ENCODE measurements at places on chromosomes 3 and 15.

GRCh38 chr3:175743733-175744400, 884.7 kb downstream of the NAALADL2 start:
- DNase-seq = no peak

- no peak for DNase-seq
Observed at GRCh38 chr15:67198157-67198754, 56.2 kb downstream of the AAGAB start.

DNA sequence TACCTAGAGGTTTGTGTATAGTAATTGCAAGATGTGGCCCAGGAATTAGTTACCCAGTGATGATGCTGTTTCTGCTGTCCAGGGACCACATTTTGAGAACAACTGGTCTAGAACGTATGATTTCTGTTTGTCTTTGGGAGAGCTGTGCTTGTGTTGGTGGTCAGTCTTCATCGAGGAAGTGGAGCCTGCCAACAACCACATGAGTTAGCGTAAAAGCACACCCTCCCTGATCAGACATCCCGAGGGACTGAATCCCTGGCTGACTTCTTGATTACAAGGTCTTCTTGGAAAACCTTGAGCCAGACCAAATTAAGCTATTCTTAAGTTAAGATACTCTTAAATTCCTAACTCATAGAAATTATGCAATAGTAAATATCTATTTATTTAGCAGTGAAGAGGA, 81.7 kb upstream of the ZPLD1 start:
- no peak for DNase-seq

DNA sequence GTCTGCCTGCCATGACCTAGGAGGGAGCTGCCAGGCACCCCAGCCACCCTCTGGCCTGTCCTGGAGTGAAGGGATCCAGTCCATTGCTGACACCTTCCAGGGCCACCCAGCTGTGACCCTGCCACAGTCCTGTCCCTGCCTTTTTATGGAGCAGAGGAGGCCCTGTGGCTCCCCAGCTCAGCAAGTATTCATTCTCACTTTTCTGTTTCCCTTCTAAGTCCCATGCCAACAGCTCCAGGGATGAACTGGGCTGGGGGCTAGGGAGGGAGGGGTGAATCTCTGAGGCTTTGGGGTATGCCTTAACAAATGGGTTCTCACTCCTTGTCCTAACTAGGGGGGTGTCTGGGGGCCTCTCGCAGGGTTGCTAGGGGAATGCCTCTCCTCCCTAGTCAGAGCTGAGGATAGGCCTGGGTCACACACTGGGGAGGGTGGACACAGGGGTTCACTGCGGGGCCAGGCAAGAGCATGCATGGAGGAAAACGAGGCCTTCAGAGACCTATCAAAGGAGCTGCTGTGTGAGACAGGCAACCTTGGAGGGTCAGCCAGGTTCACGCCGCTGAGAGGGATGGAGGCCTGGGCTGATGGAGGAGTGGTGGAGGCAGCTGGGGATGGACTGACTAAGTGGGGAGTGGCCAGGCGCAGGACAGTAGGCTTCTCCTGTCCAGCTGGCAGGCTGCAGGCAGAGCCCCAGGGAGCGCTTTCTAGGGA, 31.8 kb downstream of the EPHB3 start:
- DNase-seq = no peak

DNA sequence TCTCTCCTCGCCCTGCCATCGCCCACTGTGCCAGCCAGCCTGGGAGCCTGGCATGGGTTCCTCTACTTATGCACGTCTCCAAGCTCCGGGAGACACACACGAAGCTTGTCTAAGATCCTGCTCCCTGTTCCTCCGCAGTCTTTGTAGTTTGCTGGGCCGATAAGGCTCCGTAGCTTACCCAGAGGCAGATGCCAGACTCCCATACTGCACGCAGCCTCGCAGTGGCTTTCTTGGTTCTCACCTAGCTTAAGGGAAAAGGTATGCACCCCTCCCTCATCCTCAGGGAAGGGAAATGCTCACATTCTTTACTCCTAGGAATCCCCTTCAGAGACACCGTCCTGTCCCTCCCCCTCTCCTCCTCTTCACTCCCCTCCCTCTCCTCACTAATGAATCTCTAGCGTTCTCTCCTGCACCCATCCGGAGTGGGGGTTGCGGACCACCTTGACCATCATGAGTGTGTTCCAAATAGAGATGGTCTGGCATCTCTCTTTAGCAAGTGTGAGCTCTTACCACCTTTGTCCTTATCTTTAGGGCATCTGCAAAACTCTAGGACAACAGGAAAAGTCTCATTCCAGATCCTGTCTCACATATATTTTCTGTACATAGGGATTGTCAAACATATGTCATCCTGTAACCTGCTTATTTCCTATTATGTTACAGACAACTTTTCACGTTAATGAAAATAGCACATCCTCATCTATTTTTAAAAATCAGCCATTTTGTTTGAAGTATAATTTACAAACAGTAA, 56.5 kb downstream of the TMEM266 start:
- DNase-seq = no peak

DNA sequence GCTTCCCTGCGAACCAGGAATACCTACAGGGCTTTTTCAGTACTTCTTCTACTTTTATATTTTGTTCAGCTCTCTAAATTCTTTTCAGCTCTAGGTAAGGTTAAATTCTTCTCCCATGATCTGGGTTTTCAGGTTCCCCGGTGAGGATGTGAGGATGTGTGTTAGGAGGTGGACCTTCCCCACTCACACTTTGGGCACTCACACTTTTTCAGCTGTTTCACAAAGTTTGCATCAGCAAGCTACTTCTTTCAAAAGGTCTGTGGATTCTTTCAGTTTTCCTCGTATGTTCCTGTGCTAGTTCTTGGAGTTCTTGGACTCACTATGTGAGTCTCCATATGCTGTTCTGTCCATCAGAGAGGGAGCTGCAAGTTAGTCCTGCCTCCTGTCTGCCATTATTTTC, 13.9 kb upstream of the OR5K2 start:
- DNase-seq = no peak

GRCh38 chr3:150218236-150218635, 189.9 kb upstream of the TSC22D2 start:
- no peak for DNase-seq

GRCh38 chr15:84788500-84788899, 28.7 kb upstream of the ALPK3 start:
- no peak for DNase-seq

- no peak for DNase-seq
Observed at GRCh38 chr3:31008994-31009393, 114.5 kb upstream of the GADL1 start.

- no peak for DNase-seq
Observed at GRCh38 chr15:59420986-59421618, 16.9 kb upstream of the FAM81A start.

DNA sequence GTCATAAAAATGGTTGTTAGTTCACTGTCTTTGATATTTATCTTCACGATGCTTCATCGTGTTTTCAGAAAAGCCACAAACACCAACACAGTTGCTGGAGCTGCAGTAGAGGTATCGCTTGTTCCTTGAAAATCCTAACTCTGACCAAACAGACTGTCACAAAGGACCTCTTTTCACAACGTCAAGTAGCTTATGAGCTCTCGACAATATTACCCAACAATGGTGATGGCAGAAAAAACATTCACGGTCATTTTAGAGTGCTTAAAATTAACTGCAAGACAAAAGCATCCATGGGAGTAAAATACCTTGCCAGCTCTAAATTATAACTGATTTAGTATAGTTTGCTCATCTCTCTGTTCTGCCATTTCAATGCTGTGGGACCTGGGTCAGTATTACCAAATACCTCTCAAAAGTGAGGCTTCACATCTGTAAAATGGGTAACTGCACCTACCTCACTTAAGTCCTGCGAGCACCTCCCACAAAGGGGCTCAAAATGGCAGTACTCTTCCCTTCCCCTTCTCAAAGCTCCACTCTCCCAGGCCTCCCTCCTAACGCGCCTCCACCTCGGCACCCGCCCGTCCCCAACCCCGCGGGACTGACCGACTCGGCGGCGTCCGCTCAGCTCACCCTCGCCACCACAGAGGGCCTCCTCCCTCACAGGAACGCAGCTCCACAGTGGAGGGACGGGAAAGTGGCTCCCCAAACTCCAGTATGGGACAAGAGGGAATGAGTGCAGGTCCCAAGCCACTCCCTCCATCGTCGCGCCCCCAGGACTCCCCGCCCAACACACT, 546 bp downstream of the TRIM59 start:
- no peak for DNase-seq

GRCh38 chr15:94580211-94580885, 349.0 kb downstream of the MCTP2 start:
- DNase-seq = no peak

GRCh38 chr15:51982013-51982769, 10.6 kb upstream of the LEO1 start:
- DNase-seq = no peak

DNA sequence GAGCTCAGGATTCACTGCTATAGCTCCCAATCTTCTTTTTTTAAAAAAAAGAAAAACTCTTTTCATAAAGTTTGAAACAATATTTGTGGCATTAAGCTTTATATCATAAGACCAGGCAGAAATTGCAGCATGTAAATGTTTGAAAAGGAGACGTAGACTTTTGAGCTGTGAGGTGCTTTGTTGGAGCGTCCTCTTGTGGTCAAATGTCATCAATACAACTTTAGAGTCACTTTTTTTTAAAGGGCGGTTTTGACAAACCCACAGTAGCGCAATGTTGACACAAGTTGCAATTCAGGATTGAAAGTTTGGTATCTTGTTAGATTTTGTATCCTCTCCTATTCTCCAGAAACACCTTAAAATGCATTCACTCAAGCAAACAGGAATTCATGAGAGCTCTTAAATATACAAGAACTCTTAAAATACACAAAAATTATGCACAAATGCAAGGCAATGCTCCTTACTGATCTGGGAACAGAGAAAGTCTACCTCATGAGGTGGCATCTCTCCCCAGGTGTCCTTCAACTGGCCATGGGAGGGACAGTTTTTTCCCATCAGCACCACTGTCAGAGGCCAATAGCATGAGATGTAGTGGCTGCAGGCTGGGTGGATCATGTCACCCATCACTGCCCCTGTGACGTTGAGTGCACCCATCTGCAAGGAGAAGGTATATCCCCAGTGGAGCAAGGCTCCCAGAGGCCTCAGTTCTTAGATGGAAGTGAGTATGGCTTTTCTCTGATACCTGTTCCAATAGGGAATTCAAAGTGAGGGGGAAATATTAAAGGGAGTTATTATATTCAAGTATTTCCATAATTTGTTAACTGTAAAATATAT, 70.7 kb downstream of the ANXA2 start:
- no peak for DNase-seq

GRCh38 chr15:55999658-56000057, 6.2 kb upstream of the NEDD4 start:
- no peak for DNase-seq

DNA sequence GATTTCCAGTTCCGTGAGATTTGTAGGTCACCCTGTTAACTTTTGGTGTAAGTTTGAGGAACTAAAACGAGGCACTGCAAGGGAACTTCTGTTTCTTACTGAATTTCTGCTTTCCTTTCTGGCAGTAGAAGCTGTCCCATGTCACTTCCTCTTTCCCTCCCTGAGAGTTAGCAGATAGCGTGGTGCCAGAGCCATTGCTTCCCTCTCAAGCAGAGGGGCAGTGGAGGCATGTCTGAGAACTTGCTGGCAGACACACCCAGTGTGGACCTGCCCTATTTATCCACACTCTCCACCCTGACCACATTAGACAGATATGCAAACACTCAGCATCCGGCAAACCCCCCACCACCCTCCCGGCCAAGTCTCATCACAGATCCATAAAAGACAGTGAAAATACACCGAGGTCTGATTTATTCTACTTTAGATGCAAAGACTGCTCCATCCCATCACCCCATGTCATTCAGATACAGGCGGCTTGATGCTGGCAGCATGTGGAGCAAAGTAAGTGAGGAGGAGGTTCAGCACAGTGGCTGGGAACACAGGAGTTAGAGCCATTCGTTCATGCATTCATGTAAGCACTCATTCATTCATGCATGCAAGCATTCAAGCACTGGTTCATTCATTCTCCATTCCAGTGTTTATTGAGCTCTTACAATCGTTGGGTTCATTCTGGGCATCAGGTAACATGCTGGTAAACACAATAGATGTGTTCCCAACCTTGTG, 324.7 kb downstream of the SHQ1 start:
- no peak for DNase-seq

- DNase-seq = no peak
Observed at GRCh38 chr3:134495980-134496379, 10.1 kb downstream of the CEP63 start.

DNA sequence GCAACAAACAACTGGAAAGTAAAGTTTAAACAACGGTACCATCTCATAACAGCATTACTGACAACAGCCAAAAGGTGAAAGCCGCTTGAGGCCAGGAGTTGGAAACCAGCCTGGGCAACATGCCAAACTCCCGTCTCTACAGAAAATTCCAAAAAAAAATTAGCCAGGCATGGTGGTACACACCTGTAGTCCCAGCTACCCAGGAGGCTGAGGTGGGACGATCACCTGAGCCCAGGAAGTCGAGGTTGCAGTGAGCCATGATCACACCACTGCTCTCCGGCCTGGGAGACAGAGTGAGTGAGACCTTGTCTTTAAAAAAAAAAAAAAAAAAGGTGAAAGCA, 4.4 kb downstream of the TNK2 start:
- DNase-seq = no peak

GRCh38 chr3:117036259-117036799, 326.8 kb downstream of the TUSC7 start:
- DNase-seq = no peak

DNA sequence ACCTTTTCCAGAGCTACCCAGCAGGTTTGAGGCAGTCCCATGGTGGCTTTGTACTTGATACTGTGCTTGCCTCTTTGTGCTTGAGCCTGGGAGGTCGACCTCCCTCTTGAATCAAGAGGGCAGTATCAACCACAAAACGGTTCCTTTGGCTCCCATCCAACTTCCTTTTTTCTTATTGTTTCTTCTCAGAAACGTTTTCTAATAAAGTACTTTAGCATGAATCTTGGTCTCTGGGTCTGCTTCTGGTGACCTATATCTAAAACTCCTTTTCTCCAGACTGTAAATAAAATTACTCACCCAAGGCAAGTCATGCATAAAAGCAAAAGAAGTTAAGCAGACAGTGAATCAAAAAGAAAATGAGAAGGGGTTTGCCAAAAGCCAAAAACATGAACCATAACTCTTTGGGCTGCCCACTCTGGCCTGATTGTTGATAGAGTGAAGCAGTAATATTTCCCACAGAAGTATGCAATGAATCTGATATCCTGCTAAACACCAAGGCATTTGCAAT, 112.2 kb upstream of the SLC4A7 start:
- no peak for DNase-seq
